Ureter (tissue), 1 donor: ENCODE measurements at places on chromosomes 1 and 21. TPM values are rescaled to one million over a fixed set of nuclear protein-coding genes. Genes with fewer than 3 reads are reported as not detected.

The SPTA1 gene
- not detected for total RNA-seq

DNA sequence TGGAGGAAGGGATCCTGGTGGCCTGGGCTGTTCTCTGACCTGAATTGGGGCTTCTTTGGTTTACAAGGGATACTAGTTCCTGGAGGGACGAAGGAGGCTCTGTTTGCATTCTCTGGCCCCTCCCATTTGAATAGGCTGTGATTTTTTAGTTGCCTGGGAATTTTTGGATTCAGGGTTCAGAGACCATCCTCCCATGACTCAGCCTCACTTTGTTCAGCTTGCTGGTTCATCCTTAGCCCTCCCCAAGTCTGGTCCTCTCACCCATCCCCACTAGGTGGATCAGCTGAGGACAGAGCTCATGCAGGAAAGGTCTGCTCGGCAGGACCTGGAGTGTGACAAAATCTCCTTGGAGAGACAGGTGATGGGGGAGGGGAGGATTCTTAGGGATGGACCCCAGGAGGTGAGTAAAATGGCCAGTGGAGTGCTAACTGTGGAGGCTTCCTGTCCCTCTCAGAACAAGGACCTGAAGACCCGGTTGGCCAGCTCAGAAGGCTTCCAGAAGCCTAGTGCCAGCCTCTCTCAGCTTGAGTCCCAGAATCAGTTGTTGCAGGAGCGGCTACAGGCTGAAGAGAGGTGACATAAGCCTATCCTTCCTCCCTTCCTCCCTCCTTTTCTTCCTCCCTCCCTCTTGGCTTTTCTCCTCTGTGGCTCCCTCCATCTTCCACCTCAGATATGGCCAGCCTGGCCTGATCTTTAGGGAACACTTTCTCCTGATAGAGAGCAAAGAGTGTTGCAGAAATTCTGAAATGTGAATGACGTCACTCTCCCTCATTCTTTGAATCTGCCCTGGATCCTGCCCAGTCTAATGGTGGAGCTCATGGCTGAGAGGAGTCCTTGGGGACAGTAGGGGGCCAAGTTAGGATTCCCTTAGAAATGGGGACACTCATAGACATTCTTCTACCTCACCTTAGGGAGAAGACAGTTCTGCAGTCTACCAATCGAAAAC, 4.5 kb upstream of the TUFT1 start:
- DNase-seq, result no peak

The RPAP2 gene
- total RNA-seq, result 44.8 TPM

- no peak for DNase-seq
Observed at GRCh38 chr1:25677193-25677773, 60.7 kb downstream of the MAN1C1 start.

GRCh38 chr1:158951956-158952355, 20.6 kb downstream of the PYHIN1 start:
- DNase-seq, result no peak

- DNase-seq, result peak; percentile 83
Observed at GRCh38 chr1:206002871-206003801, at the start of gene RAB7B. Gene RAB7B, minus strand, starts transcription at chr1:206003395. Its CDS starts 9,260 bp downstream, at chr1:205994135.

DNA sequence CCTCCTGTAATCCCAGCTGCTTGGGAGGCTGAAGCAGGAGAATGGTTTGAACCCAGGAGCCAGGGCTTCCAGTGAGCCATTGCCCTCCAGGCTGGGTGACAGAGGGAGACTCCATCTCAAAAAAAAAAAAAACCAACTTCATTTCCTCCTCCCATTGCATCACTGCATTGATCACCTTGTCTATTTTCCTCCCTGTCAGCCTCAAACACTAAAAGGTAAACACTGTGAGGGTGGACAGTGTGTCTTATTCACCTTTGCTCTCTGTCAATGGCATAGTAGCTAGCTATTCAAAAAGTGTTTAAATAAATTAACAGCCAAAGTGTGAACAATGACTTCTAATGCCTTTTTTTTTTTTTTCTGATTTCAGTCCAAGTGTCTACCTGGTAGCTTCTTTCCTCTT, 13.4 kb upstream of the DESI2 start:
- DNase-seq, result no peak

DNA sequence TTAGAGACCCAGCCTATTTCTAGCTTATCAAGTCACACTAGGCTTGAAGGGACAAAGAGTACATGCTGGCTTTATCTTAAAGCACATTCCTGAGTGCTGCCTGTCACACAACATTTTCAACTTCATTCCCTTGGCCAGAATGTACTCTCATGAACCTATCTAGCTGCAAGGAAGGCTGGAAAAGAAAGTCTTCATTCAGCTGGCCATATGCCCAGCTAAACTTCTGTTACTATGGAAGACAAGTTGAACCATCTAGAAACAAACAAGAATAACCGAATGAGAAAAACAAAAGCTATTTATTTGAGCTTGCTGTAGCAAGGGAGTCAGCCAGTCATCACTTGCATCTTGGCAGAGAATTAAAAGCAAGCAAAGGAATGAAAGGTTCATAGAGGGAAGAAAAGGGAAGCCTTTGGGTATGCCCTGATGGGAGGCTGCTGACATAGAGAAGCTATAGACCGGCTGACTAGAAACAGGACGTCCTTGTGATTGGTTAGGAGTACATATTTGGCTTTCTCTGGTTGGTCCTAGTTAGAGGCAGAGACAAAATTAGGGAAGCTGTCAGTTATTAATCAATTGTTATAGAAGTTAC, 108.4 kb downstream of the NEK7 start:
- no peak for DNase-seq

- no peak for DNase-seq
Observed at GRCh38 chr1:6447016-6447817, 18.8 kb downstream of the TNFRSF25 start.

The PLPPR5 gene
- total RNA-seq, result 0.08 TPM

DNA sequence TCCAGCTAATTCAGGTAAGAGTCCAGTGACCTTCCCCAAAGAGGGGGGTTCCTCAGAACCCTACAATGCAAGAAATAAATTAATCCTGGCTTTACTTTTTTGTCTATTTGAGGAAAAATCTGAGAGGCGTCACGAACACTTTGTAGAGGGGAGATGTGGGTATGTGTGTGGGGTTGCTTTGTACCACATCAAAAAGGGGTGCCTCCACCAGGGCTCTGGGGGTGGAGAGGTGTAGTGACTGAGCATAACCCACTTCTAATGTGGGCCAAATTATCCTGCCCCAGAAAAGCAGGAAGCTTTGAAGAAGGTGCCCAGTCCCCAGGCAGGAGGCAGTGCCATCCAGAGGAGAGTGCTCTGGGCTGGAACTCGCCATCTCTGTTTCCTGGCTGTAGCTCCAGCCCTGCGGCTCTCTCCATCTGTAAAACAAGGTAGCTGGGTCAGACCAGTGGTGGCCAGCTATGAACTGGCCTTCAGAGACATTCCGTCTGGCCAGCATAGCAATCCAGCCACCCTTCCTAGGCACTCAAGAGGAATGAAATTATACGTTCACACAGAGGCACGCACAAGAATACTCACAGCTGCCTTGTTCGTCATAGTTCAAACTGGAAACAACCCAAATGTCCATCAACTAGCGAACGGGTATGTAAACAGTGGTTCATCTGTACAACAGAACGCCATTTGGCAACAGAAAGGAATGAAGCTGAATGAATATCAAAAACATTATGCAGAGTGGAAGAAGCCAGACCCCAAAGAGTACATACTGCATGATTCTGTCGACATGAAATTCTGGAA, 45.4 kb upstream of the TNFRSF1B start:
- DNase-seq, result no peak

DNA sequence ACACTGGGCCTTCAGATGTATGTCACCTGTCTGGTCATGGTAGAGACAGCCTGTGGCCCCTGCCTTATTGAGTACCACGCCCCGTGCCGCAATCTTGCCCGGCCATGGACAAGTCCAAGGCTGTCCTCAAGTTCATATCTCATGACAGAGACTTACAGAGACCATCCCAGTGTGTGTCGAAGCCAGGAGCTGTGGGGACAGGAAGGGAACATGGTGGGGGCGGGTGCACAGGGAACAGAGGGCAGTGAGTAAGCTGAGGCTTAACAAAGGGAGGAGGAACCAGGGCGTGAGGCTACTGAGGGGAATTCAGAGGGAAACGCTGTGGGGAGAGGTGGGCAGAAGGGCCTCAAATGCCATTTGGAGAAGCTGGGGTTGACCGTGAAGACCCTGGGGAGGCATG, 75.8 kb downstream of the ALPL start:
- DNase-seq, result no peak

The RBM8A gene
- 141 TPM for total RNA-seq

GRCh38 chr1:185376840-185377635, 60.0 kb upstream of the IVNS1ABP start:
- DNase-seq, result no peak

DNA sequence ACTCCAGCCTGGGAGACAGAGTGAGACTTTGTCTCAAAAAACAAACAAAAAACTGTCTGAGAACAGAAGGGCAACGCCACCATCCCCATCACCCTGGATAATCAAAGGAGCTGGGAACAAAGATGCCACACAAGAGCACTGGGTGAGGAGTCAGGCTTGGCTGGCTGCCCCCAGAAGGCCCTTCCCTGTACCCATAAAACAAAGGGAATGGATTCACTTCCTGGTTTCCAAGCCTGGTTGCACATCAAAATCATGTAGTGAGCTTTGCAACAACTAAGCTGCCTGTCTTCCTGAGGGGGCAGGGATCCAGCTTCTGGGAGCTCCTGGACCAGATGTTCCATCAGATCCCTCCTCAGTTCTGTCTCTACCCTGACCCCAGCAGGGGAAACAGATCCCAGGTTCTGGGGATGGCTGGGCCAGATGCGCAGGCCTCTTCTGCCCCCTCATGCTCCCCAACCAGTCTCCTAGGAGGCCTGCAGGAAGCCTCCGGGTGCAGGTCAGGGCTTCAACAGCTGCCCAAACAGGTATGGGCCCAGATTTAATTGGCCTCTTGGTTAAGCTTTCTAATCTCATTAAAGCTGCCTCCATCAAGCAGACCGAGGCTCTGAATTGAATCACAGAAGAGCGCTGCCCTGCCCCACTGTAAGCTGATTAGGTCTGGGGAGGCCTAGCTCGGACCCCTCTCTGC, 97.8 kb downstream of the MRPL37 start:
- DNase-seq, result no peak

GRCh38 chr1:163875200-163875926, 553.6 kb downstream of the NUF2 start:
- DNase-seq, result no peak

The KRTAP21-2 gene
- not detected for total RNA-seq

GRCh38 chr21:43818685-43819084, 29.3 kb downstream of the RRP1 start:
- DNase-seq, result no peak

DNA sequence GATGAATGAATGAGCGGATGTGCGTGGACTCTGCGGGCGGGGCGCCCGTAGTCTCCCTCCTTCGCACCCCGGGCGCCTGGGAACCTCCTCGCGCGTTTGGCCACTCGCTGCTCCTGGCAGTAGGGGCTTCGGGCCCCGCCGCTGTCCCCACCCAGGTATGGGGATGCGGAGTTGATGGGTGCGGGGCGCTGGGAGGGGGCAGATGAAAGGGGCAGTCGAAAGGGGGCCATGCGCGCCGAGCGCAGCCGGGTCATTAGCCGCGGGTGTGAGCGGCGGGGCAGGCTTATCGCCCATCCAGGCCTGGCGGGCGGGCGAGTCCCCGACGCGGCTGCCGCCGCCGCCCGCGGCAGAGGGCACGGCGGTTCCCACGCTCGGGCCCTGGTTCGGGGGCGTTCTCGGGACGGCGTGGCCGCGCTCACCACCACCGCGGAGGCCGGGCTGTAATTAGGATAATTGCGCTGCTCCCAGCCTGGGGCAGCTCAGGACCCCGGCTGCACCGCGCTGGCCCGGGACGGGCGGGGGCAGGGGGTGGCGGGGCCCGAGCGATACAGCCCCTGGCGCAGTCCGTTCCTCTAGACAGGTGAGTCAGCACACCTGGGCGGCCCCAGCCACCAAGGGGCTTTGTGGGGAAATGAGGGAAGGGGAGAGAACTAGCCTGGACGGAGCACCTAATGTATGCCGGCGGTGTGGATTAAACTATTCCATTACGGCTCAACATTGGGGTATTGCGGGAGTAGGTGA, 22.1 kb upstream of the CITED4 start:
- DNase-seq, result no peak

DNA sequence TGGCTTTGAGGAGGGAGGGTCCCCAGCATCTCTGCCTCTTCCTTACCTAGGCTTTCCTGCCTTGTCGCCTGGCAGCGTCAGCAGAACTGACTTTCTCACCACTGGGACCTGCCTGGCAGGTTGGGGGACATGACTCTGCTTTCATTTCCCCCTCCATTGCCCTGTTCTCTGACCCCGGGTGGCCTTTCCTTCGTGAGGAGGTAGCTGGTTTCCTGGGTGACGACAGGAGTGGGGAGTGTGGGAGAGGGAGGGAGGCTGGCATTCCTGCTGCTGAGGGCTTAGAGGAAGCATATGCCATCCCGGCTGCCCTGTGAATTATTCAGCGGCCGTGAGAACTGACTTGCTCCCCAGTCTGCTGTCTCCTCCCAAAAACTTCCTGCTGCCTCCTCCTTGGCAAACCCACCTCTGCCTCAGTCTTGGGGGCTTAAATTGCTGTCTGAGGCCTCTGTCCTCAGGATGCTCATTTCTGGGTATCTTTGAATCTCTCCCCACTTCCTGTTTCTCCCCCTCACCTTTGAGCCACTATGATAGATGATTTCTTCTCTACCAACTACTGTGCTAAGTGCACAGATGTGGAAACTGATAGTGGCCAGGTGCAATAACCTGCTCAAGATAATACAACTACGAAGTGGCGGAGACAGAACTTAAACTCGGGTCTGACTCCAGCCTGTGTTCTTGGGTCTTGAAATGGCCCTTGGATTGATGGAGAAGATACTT, 182.0 kb upstream of the CSF3R start:
- peak; percentile 52 for DNase-seq

The PRKCZ gene
- 41.6 TPM for total RNA-seq

The LRRC3 gene
- 3.8 TPM for total RNA-seq

- no peak for DNase-seq
Observed at GRCh38 chr1:176864211-176864610, 300.3 kb downstream of the ASTN1 start.

DNA sequence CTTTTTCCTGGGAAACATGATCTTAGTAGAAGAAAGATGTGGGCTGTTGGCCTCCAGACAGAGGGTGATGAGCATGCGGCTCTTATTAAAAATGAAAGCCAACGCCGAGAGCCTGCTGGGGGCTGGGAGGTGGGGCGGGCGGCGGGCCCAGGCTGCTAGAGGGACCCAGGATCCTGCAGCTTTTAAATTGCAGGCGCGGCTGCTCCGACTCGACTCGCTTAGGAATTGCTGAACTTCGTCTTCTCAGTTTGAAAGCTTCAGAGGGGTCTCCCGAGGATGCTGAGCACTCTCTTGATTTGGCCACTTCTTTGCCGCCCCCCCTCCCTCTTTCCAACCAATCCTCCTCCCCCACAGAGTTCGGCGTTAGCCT, 1.2 kb downstream of the AGPAT3 start:
- no peak for DNase-seq

GRCh38 chr1:219587401-219587800, 25.5 kb downstream of the ZC3H11B start:
- DNase-seq, result no peak

- DNase-seq, result no peak
Observed at GRCh38 chr1:181133441-181133951, 45.0 kb downstream of the IER5 start.

The KRTAP19-1 gene
- total RNA-seq, result not detected
